ENCODE measurements at places on chromosomes 2 and 18.

DNA sequence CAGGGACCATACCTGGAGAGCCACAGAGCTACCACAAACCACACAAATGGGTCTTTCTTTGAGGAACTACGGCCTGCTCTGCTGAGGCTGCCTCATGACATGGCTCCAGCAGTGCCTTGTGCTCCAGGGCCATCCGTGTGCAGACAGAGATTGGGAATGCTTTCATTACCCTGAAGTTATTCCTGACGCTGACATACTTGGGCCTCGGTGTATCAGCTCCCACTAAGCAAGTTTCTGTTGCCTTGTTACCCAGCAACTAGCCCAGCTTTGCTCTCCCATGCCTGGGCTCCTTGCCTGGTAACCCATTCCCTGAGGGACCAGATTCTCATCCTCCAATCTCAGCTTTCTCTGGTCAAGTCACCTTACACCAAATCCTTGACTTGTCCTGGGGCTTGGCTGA lies 80.3 kb upstream of the FZD7 start:
- DNase-seq, result no peak

- no peak for DNase-seq
These were observed 20.2 kb upstream of the ADNP2 start for GRCh38 chr18:80088823-80089222.

GRCh38 chr2:186590350-186590758 lies 498 bp downstream of the ITGAV start:
- no peak for DNase-seq

DNA sequence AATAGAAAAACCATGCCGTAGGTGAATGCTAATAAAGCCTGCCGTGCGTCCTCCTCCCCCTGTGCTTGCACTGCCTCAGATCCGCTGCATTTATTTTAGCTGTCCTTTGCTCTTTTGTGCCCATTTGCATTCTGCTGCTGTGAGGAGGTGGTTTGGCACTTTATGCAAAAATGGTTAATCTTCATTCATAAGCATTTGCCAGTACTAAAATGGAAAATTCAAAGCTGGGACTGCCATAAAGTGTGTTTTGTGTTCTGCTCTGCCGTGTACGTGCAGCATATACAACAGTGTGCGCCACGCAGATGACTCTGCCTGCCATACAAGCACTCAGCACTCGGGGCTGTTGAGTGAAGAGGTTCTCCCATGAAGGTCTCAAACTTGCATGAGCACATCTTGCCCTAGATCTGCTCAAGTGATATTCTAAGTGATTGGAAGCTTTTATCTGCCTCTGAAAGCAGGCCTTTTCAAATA lies 73.6 kb downstream of the SPATS2L start:
- no peak for DNase-seq

- no peak for DNase-seq
These were observed 781.1 kb upstream of the FSHR start for GRCh38 chr2:49935449-49935848.

- no peak for DNase-seq
These were observed 14.0 kb upstream of the DUSP2 start for GRCh38 chr2:96159084-96159830.

GRCh38 chr2:123928358-123928757 lies 96.7 kb upstream of the CNTNAP5 start:
- no peak for DNase-seq

DNA sequence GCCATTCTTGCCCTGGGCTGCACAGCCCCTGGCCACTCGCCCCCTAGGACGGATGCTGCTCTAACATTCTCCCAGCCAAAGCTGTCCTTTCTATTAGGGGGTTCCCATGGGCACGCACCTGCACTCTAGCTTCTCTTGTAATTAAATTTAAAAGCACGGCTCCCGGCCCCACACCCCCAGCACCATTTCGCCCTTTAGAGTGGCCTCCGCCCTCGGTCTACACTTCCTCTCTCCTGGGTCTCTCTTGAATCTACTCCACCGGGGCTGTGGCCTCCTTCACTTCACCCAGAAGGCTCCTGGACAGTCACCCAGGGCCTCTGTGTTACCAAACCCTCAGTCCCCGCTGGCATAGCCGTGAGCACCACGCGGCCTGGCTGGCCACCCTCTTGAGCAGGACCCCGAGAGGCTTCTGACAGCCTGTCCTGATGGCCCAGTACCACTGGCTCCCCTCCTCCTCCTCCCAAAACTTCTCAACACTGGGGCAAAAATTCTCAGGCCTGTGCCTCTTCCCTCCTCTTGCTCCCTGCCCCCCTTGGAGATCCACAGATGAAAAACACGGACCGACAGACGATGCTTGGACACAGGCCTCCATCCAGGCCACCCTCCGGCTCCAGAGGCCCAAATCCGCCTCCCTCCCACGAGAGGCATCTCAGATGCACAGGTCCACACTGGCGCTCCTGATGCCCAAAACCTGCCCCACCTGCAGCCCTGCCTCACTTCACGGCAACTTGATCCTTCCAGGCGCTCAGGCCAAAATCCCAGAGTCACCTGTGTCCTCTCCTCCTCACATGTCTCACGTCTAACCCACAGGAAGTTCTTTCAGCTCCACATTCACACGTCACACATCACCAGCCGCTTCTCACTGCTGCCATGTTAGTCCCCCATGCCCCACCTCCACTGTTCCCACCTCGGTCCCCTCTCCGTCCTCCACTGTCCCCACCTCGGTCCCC lies 6.9 kb upstream of the RAB17 start:
- no peak for DNase-seq

GRCh38 chr18:78784861-78785260 lies 194.8 kb upstream of the SALL3 start:
- no peak for DNase-seq

GRCh38 chr2:136917411-136917881 lies 152.1 kb downstream of the THSD7B start:
- DNase-seq, result no peak

GRCh38 chr2:234135750-234136221 lies 85.3 kb downstream of the SPP2 start:
- peak; percentile 11 for DNase-seq

GRCh38 chr2:24586955-24587354 lies 95.9 kb downstream of the NCOA1 start:
- DNase-seq, result no peak

DNA sequence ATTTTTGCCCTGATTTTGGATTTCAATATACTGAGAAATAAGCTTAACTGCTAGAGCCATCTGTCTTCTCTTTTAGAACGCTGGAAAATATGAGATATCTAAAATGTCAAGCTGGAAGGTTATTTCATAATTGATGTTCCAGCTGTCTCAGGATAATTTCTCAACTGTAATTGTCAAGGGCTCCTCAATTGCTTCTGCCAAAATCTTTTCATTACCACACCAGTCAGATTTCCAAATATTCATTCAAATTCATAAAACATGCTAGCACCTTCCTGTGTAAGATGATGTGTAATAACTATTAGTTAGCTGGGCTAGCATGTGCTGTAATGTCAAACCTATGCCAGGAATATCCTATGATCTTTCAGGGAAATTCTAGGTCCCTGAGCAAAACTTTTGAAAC lies 88.1 kb downstream of the TNFRSF11A start:
- no peak for DNase-seq
